Activated naive CD8-positive, alpha-beta T cell treated with anti-CD3 and anti-CD28 coated beads for 36 hours (primary cell): ENCODE measurements at places on chromosomes 3 and 15.

- no peak for DNase-seq
Measured at GRCh38 chr3:104040896-104041295, 1325.8 kb upstream of the ALCAM start.

- no peak for DNase-seq
Measured at GRCh38 chr15:35427091-35427490, 118.9 kb downstream of the DPH6 start.

DNA sequence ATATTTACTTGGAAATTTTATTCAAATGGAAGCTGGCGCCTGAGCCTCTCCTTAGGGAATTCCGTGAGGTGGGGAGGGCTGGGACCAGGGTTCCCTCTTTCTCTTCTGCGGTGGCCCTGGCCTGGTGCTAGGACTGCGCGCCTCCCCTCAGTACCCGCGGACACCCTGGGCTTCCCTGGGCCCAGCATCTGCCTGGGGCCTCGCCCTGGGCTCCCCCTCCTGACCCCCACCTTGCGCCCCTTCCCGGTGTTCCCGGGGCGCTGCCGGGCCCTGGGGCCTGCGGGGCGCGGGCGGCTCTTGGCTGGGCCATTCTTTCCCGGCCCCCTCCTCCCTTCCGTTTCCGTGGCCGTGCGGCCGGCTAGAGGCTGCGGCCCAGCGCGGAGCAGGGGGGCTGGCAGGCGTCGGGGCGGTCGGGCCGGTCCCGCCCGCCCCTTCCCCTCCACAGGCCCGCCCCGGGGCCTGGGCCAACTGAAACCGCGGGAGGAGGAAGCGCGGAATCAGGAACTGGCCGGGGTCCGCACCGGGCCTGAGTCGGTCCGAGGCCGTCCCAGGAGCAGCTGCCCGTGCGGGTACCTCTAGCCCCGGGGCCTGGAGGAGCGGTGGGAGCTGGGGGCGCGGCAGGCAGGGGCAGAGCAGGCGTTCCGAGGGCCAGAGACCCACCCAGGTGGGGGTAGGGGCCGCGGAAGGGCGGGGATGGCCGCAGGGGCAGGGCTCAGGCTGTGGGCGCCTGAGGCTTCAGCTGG lies at the start of gene FES:
FES (plus strand) TSS at position 529 of the 743 bp plus-strand sequence. CDS start 542 bp downstream, outside the sequence.
- no peak for DNase-seq

DNA sequence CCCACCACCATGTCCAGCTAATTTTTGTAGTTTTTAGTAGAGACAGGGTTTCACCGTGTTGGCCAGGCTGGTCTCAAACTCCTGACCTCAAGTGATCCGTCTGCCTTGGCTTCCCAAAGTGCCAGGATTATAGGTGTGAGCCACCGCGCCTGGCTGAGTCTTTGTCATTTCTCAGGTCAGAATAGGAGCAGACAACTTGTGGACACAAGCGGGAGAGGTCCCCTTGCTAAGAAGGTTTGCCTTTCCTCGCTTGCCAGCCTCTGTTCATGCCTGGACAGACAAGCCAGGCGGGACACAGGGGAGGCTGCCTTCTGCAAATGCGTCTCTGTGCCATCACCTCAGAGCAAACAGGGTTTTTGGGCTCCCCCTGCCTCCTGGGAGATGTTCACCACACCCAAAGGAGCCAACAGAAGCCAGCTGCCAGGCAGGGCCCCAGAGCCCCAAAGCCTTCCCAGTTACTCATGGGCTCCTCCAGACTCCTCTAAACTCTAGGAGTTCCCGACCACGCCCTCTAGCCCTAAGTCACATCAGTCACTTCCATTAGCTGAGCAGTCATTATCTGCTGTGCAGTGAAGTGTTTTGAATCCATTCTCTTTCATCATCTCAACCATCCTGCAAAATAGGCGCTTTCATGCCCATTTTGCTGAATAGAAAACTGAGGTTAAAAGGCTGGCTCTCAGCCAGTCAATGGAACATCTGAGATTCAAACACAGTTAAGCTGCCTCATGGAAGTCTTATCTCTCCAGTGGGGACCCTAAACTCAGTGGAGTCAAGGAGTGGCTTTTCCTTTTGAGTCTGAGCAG lies 245.0 kb downstream of the UACA start:
- DNase-seq = no peak

DNA sequence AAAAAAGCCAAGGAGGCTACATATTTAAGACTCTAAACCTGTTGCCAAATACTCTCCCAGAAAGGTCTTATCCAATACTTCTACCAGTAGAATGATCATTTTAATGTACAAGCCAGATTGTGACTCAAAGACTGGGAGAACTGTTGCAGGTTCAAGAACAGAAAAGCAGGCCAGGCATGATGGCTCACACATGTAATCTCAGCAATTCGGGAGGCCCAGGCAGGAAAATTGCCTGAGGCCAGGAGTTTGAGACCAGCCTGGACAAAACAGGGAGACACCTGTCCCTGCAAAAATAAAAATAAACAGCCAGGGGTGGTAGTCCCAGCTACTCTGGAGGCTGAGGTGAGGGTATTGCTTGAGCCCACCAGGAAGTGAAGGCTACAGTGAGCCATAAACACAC lies 17.8 kb upstream of the THUMPD3 start:
- no peak for DNase-seq
